Neural crest cell (in vitro differentiated cells): ENCODE measurements at places on chromosomes 16 and 17.

GRCh38 chr17:9475101-9475658 lies 100.4 kb downstream of the STX8 start:
- DNase-seq, result no peak

DNA sequence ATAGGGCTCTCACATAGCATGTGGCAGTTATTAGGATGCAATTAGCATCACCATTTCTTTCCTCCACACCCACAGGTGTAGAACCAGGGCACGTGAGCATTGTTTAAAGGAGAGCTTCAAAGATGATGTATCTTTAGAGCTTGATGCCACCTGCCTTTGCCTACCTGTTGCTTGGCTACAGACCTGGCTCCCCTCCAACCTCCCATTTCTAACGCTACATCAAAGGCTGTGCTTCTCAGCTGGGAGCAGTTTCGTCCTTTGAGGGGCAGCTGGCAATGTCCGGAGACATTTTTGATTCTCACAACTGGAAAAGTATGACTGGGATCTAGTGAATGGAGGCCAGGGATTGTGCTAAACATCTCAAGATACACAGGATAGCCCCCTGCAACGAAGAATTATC lies 78.5 kb upstream of the CLEC3A start:
- DNase-seq, result no peak

DNA sequence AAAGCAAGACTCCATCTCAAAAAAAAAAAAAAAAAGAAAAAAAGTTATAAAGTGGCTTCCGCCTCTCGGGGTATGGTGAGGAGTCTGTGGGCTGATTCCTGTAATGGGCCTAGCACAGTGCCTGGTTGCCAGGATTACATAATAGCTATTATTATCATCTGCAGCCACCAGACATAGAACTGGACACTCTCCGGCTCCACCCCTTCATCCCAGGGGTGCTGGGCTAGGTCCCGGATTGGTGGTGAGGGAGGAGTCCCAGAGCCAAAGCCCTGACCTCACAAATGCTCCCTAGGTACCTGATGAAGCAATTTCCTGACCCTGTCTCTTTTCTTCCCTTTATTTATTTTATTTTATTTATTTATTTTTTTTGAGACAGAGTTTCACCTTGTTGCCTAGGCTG lies 11.6 kb upstream of the ADGRG1 start:
- no peak for DNase-seq

DNA sequence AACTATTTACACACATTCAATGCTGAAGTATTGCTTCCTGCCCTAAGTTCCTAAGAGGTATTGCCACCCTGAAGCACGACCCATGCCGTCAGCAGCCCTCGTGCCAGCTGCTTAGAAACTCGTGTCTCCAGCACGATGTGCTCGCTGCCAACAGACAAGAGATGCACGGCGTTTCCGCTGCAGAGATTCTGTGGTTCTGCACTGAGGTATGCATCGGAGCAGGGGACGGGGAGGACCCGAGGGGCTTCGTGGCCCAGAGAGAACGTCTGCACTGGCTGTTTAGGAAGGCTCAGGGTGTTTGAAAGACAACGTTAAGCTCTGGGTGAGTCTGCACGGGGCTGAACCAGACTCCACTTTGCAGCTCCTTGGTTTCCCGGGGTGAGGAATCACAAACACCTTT lies 82.7 kb upstream of the CREBBP start:
- DNase-seq, result no peak

DNA sequence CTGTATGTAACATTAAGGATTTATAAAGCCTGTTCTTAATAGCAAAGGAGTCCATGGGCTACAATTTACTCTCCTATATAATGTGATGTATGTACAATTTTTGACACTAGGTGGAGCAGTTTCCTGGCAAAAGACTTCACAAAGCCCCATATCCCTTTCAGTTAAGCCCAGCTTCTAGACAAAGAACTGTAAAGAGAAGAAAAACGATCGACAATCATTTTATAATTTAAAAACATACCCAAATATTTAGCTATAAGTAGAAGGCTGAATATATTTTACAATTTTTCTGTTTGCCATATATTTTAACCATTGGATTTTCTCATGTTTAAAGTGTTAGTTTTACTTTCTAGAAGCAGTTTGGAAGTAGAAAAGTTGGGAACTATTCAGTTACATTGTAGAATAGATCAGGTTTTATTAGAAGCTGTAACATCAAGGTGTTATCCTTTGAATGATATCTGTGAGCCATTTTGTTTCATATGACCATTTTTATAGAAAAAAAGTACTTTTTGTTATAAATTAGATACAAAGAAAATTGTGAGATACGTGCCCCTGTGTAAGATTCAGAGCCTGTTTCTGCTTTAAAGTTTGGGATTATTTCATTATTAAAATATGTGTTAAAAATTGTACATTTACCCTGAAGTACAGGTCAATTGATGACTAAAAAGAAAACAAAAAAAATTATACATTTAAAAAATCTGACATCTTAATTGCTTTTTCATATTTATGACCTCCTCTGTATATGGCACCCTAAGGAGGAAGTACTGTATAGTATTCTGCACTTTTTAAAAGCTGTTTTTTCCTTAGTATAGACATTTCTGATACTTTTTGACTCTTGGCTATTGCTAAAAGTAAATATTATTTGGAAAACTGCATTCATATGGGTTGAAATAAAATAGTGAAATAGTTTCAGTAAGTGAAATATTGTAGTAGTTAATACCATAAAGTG lies 46.3 kb downstream of the VMP1 start:
- no peak for DNase-seq
